Pancreas (tissue), 10 donors: ENCODE measurements at places on chromosomes 12 and 14. TPM values are rescaled to one million over a fixed set of nuclear protein-coding genes. Genes with fewer than 3 reads are reported as not detected.
A peak's percentile ranks its signal among the peaks of the same experiment; 100 is the strongest.

DNA sequence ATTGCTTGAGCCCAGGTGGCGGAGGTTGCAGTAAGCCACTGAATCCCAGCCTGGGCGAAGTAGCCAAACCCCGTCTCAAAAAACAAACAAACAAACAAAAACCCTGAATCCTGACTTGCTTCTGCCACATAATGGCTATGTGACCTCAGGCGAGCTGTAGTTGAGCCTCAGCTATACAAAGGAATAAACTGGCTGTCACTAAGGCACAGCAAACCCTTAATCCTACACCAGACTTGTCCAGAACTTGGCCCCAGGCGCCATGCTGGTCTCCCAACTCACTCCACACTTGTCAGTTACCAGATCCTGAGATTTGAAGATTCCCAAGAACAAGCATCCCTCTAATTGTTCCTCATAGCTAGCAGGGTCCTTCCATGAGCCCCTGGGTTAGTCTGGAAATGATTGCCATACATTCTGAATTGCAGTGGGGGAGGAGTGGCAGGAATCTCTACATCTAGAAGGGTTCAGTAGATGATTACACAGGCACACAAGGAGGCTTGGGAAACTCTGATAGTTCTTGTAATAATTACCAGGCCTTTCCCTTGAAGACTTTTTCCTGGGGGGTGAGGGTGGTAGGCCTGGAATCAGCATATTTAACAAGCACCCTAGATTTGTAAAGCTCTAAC, 9.9 kb downstream of the MAP3K12 start:
- no peak for DNase-seq

GRCh38 chr12:119980242-119980641, 8.8 kb upstream of the BICDL1 start:
- no peak for DNase-seq

DNA sequence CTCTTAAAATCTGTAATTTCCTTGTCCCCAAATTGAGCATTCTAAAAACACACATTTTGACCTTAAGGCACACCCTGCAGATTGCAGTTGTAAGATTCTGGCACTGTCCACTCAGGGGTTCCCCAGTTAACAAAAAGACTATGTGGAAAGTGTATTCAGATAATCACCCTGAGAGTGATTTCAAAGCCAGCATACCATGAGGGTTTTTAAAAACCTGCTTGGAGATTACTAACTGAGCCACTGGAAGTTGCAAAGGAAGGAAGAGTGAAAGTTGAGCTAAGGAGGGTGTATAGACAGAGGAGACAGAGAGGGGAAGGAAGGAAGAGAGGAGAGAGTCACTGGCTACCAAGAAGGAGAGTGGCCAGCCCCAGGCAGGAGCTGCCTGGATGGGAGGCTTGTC, 82.6 kb downstream of the EML1 start:
- DNase-seq: no peak

- no peak for DNase-seq
Measured at GRCh38 chr12:95164656-95165055, 52.6 kb downstream of the FGD6 start.

GRCh38 chr14:83988275-83988674, 1541.7 kb upstream of the FLRT2 start:
- no peak for DNase-seq

GRCh38 chr12:45872446-45872845, 117.9 kb downstream of the SCAF11 start:
- no peak for DNase-seq

DNA sequence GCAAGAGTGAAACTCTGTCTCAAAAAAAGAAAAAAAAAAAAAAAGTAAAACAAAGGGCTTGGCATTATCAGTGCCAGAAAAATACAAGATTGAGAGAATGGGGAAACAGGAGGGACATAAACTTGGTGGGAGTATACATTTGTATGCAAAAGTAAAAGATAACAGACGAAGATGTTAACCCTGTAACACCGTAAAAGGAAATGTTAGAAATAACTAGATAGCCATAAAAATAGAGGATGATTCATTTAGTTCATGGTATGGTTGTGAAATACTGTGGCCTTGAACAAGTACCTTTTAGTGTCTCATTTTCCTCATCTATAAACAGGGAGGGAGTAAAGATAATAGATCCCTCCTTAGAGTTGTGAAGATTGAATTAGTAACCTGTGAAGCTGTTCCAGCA, 33.3 kb downstream of the ATP2A2 start:
- no peak for DNase-seq

GRCh38 chr12:84779169-84779568, 133.4 kb downstream of the SLC6A15 start:
- no peak for DNase-seq

DNA sequence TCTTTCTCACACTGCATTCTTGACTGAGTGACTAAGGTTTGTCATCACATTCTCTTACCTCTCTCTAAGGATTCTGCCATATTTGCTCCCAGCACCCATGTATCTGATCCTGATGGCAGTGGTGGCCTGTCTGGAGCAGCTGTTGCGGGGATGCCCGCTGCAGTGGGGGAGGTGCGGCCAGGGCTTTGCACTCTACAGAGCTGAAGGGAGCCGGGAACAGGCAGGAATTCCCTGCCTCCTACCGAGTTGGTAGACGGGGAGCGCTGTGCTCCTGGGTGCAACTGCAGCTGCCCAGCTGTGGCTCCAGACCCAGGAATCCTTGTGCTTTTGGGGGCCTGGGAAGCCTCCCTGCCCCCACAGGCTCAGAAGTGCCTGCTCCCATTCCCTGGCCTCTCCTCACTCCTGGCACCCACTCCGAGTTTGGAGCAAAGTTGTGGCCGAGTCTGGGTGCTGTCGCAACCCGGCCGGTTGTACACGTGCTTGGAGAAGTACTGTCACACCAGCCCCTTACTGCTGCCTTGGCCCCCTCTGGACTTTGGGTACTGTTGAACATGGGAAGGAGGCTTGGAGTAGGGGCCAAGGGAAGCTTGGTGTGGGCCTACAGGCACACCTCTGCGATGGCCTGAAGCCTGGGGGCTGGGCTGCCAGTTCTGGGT, 106.9 kb upstream of the OR4E1 start:
- DNase-seq: peak; percentile 33

- DNase-seq: no peak
Measured at GRCh38 chr14:58830121-58830520, 192.4 kb downstream of the DACT1 start.

- DNase-seq: peak; percentile 79
Measured at GRCh38 chr14:100416921-100417860, 94.1 kb downstream of the SLC25A47 start.

GRCh38 chr12:107484230-107484629, 201.4 kb upstream of the PWP1 start:
- DNase-seq: no peak

DNA sequence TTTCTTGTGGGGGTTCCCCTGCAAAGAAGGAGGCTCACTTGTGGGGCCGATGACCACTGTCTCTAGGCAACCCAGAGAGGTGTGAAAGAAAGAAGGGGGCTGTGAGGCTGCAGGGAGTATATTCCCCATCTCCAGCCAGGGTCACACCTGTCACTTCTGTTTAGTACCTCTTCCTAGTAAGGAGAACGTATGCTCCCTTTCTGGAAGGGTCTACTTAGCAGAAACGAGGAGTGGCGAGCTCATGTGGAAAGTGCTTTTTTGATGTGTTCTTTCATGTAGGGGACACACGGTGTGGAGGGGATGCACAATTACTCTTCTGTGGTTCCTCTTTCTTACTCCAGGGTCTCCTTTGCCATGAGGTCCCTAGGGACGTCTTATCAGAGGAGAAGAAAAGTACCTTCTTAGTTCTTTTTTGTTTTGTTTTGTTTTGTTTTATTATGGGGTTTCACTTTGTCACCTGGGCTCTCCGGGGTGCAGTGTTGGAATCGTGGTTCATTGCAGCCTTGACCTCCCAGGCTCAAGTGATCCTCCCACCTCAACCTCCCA, 58.3 kb downstream of the PRKCH start:
- DNase-seq: no peak

DNA sequence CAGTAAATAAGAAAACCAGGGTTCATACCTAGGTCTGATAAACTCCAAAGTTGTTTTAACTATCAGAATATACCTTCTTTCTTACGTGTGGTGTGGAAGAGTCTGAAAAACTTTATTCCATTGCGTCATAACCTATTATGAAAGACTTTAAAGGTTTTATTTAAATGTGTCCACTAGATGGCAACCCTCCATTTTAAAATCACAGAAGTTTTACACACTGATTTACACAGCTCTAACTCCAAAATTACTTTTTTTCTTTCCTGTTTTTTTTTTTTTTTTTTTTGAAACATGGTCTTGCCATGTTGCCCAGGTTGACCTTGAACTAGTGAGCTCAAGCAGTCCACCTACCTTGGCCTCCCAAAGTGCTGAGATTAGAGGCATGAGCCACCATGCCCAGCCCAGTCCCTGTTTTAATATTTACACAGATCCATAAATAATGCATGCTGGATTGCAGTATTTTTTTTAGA, 17.3 kb upstream of the TMPRSS12 start:
- DNase-seq: peak; percentile 17

- peak; percentile 62 for DNase-seq
Measured at GRCh38 chr14:59507063-59507751, 22.9 kb downstream of the JKAMP start.

DNA sequence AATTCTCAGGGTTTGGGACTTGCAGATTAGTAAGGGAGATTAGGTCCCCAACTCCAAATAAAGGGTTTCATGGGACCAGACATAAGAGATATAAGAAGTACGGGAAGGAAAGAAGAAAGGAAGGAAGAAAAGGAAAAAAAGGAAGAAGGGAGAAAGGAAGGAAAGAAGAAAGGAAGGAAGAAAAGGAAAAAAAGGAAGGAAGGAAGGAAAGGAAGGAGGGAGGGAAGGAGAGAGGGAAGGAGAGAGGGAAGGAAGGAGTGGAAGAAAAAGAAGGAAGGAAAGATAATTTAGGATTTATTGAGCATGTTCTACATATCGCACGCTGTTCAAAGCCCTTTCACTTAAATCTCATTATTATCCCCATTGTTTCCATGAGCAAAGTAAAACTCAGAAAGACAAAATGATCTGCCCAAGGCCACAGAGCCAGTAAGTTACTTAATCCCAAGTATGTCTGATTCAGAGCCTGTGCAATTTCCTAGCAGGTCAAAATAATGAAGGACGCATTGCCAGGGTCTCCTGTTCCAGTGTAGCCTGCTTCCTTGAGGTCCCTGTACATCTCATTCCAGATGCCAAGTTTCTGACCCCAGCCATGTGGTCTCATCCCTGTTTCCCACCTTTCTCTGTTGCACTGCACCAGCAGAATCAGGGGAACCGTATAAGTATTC, 3.9 kb upstream of the HDAC7 start:
- no peak for DNase-seq

GRCh38 chr12:51907856-51908425, 637 bp downstream of the ACVRL1 start:
- DNase-seq: no peak

- no peak for DNase-seq
Measured at GRCh38 chr14:95211721-95212504, 54.6 kb upstream of the DICER1 start.

CCDC196 gene
- total RNA-seq: 2.0 TPM

RHOJ gene
- total RNA-seq: 2.7 TPM

OTOGL gene
- total RNA-seq: 0.35 TPM

CLEC4D gene
- total RNA-seq: 0.32 TPM

RGS6 gene
- not detected for total RNA-seq

PIWIL1 gene
- total RNA-seq: not detected

DMAC2L gene
- total RNA-seq: 17.7 TPM

TSPAN8 gene
- 36.0 TPM for total RNA-seq

RNU4-1 gene
- total RNA-seq: 2,549 TPM

RTN1 gene
- total RNA-seq: 1.3 TPM

ANGEL1 gene
- total RNA-seq: 25.8 TPM
